ENCODE measurements at places on chromosomes 7 and 10.

DNA sequence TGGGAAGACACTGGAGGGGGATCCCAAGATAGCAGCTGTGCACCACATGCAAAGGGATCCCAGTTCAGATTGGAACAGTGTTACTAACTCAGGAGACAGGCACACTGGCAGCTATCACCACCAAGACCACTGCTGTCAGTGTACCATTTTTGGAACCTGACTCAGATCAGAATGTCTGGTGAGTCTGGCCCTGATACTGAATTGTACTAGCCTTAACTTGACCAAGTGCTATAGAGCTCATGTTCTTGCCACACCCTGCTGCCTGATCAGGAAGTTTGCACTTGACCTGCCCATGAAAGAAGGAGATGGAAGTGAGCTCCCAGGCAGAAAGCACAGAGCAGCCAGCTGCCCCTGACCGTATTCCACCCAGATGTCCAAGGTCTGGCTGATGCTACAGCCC lies 4.8 kb upstream of the PRRT4 start:
- no peak for DNase-seq

DNA sequence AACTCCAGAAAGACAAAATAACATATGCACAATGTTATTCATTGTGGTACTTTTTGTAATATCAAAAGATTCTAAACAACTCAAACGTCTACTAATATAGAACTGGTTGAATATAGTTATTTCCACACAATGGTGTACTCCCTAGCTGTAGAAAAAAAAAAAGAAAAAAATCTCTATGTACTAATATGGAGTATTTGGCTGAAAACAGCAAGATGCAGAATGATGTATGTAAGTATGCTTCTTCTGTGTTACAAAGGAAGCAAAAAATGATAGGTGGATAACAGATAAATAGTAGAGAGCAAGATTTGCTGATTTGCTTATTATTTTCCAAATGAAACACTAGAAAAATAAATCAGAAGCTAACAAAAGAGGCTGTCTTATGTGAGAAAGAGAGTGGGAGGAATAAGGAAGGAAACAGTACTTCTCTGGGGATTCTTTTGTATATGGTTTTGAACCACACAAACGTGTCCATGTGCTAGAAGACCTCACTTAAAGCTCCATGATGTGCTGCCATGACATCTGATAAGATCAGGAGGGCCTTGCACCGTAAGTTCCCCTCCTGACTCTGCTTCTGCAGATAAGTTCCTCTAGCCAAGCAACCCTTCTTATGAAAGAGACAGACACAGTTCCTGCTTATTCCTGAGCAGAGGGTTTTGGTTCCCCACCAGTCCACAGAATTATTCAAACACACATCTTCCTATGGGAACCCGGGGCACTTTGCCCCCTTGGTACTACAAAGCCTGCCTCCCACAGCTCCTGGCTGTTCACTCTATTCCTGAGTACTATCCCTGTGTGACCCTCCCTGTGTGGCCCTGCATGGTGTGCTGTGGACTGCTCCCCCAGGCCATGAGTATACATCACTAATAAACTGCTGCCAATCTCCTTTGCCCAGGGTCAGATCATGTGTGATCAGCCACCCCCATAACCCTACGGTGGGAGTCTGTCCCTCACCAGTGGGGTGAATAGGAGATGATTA lies 159.1 kb downstream of the CCDC71L start:
- DNase-seq = no peak

GRCh38 chr10:119750391-119751230 lies 24.8 kb downstream of the INPP5F start:
- DNase-seq = peak; percentile 28

DNA sequence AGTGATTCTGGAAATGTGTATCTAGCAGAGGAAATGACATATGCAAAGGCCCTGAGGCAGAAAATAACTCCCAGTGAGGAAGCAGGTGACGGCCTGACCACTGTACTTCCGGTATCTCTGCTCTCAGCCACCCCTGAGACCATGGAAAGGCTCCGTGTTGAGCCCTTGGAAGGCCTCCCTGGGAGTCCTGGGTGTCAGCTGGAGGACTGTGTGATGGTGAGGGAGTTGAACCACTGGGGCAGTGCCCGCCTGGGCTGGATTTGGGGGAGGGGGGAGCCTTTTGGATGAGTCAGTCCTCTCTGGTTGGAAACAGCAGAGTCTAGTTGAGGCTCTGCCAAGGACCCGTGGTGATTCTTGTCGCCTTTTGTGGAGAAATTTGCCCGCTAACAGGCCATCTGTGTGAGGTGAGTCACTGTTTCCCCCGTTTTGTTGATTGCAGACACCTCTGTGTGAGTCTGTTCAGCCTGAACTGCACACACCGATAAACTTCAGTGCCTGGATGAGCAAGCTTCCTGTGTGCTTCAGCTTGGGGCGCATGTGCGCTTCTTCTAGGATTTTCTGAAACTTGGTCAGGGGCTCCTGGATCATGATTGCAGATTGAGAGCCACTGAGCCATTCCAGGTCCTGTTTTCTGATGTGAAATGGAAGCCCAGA lies 98.6 kb downstream of the GRK5 start:
- DNase-seq = peak; percentile 80

GRCh38 chr7:15685358-15686294 lies 857 bp downstream of the MEOX2 start:
- DNase-seq = no peak

DNA sequence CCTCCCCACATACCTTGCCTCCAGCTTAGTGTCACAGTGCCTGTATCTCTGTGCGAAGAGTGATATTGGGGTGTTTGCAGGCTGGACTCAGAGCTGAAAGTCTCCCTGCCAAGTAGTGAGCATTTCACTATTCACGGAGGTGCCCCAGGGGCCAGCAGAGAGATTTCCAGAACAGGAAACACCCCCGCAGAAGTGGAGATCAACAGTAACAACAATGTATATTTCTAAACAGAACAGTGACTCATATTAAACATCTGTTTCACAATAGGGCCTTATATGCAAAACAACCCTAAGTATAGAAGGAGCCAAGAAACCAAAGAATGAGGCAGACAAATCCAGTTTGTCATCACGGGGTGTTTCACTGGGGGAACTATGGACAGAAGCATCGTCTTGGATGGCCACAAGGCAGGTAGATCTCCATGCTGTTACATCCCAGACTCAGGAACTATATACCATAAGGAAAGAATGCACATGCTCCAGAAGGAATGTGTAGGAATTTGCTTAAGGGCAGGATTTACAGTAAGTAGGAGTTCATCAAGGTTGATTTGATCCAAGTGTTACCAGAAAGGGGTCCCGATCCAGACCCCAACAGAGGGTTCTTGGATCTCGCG lies 29.3 kb upstream of the CCL24 start:
- no peak for DNase-seq

DNA sequence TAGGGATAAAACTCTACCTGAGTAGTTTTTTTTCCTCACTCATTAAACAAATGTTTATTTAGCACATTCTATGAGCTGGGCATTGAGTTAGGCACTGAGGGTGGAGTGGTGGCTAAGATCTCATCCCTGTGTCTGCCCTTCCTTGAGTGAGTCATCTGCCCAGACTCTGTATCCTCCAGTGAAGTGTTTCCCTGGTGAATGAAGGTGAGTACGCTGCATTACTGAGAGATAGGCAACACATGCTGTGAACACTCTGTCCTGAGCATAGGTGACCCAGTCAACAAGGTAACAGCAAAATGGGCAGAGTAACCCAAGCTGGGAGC lies 5.8 kb downstream of the PITX3 start:
- DNase-seq = no peak

GRCh38 chr7:44438816-44439215 lies 51.6 kb downstream of the NUDCD3 start:
- DNase-seq = no peak

- no peak for DNase-seq
Measured at GRCh38 chr10:56622335-56622973, 261.4 kb upstream of the ZWINT start.

GRCh38 chr7:72476608-72477305 lies 64.6 kb upstream of the CALN1 start:
- DNase-seq = no peak

- no peak for DNase-seq
Measured at GRCh38 chr7:90669492-90669891, 73.4 kb downstream of the CDK14 start.

- DNase-seq = no peak
Measured at GRCh38 chr7:106721816-106722785, 61.1 kb upstream of the CCDC71L start.

- no peak for DNase-seq
Measured at GRCh38 chr7:158550886-158551452, 36.7 kb downstream of the PTPRN2 start.

DNA sequence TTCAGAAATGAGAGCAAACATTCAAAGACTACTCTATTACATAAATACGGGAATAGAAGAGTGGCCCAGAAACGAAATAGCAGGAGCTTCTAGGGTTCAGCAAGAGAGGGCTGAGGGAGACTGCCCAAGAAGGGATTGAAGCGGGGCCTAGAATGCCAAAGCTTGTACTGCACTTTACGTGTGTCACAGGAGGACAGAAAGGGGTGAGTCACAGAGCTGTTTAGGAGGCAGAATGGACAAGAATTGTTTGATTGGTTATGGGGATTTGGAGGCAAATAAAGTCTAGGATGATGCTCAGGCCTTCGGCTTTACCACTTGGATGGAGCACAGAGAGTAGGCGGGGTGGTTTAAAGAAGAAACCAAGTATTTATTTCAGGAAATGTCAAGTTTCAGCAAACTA lies 11.3 kb upstream of the FXYD4 start:
- no peak for DNase-seq

- no peak for DNase-seq
Measured at GRCh38 chr7:12303062-12303461, 92.0 kb downstream of the TMEM106B start.

DNA sequence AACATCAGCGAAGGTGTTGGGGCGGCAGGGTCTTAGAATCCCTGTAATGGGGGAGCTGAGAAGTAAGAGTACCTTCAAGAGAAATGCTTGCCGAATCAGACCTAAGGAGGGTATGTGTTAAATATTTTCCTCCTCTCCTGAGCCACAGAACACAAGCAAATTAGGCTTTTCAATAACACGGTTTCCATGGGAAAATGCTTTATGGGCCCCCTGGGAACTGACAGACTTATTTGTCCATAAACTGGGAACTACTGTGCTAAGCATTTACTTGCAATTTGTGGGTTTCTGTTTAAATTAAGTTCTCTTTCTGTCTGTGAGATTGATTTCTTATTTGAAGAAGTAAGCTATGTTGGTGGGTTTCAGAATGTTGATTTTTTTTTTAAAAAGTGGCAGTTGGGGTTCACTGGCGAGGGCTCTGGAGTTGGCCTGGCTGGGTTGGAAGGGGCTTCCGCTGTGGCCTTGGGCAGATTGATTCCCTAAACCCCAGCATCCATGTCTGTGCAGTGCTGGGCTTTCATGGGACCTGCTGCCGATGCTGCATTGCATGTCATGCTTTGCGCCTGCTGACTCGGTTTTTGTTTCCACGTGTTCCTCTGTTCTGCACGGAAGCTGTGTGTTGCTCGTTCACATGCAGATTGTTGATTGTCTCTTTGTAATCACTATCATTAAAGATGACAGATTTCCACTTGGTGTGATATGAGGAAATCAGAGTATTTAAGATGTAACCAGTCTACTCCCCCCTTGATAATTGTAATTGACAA lies 7.2 kb downstream of the RBM17 start:
- no peak for DNase-seq

All from effector memory CD4-positive, alpha-beta T cell (primary cell).